Activated naive CD4-positive, alpha-beta T cell treated with anti-CD3 and anti-CD28 coated beads for 36 hours (primary cell): ENCODE measurements at places on chromosomes 5 and 9. TPM values are rescaled to one million over a fixed set of nuclear protein-coding genes. Genes with fewer than 3 reads are reported as not detected.

The SUB1 gene
- 400 TPM for total RNA-seq

DNA sequence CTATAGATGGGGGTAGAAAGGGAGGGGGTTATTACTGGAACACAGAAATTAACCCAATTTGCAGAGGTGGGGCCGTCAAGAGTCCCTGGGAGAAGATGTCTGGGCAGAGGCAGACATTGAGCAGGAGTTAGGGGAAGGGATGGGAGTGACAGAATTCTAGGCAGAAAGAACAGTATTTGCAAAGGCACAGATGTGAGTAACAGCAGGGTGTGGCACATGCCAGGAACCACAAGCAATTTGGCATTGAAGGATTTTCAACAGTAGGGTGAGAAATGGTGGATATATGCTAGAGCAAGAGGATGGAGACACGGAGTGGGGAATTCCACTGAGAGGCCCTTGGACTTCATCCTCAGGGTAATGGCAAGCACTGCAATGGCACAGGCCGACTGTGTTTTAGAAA, 71.6 kb upstream of the FRRS1L start:
- H3K36me3 ChIP-seq = no peaks in the 10 kb centered on the region
- no peak overlapping the region for H3K27ac ChIP-seq
- no peak for DNase-seq
- peaks cover 17% of the 10 kb centered on the region for H3K27me3 ChIP-seq
- H3K4me3 ChIP-seq = no peak overlapping the region
- no peaks in the 10 kb centered on the region for H3K4me1 ChIP-seq

The NRG2 gene
- total RNA-seq = not detected

GRCh38 chr5:58787987-58788386, 205.1 kb downstream of the RAB3C start:
- peaks cover 22% of the 10 kb centered on the region for H3K27me3 ChIP-seq
- no peaks in the 10 kb centered on the region for H3K4me1 ChIP-seq
- no peak for DNase-seq
- H3K27ac ChIP-seq = no peak overlapping the region
- no peak overlapping the region for H3K4me3 ChIP-seq

GRCh38 chr5:42491699-42492098, 68.5 kb downstream of the GHR start:
- no peaks in the 10 kb centered on the region for H3K4me1 ChIP-seq
- no peaks in the 10 kb centered on the region for H3K36me3 ChIP-seq
- H3K27me3 ChIP-seq = no peaks in the 10 kb centered on the region

The TBC1D9B gene
- 40.4 TPM for total RNA-seq

DNA sequence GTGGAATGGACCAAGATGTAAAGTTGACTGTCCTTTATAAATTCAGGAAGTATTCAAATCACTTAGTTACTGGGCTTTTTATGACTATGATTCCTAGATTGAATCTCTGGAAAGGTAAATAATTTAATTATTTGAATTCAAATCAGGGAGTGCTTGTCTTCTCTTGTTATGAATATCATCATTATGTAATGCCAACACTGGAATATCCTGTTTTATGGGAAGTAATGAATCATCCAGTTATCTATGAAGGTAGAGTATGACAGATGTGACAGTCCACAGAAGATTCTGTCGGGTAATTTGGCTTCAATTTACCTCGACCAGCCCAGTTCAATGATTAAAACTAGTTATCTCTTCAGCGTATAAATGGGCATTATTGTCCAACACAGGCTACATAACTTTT, 141.0 kb upstream of the NUDT12 start:
- no peaks in the 10 kb centered on the region for H3K36me3 ChIP-seq
- H3K4me1 ChIP-seq = no peaks in the 10 kb centered on the region
- no peak overlapping the region for H3K4me3 ChIP-seq
- H3K27me3 ChIP-seq = no peaks in the 10 kb centered on the region
- DNase-seq = no peak

- no peaks in the 10 kb centered on the region for H3K36me3 ChIP-seq
- no peak for DNase-seq
- H3K27me3 ChIP-seq = no peaks in the 10 kb centered on the region
- H3K27ac ChIP-seq = no peak overlapping the region
These were observed 125.9 kb downstream of the NUDT12 start for GRCh38 chr5:103436656-103437055.

DNA sequence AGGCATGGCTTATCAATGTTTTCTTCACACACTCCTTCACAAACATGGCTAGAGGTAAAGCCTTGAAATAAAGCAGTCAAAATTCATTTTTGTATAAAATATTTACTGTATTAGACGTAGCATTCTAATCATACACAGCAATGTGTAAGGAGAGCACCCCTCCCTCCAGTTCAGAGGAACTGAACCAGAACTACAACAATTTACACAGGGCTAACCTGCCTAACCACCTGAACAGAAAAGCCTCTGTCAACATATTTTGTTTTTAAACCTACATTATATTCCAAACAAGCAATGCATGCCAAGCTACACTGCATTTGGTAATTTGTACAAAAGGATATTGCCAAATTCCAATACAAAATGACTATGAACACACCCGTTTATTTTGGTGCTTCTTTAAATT, 41.6 kb downstream of the MLLT3 start:
- H3K4me1 ChIP-seq = peaks cover 69% of the 10 kb centered on the region
- H3K4me3 ChIP-seq = no peak overlapping the region
- DNase-seq = no peak
- H3K36me3 ChIP-seq = peaks cover 27% of the 10 kb centered on the region
- no peaks in the 10 kb centered on the region for H3K27me3 ChIP-seq

- peaks cover 30% of the 10 kb centered on the region for H3K4me1 ChIP-seq
- H3K27me3 ChIP-seq = no peaks in the 10 kb centered on the region
- peak; percentile 34 for DNase-seq
- peak within 1 kb of the TSS; percentile 91 for H3K27ac ChIP-seq
- no peaks in the 10 kb centered on the region for H3K36me3 ChIP-seq
- H3K4me3 ChIP-seq = peak within 1 kb of the TSS; percentile 84
These were observed at the start of gene ARSB for GRCh38 chr5:78985116-78985724. Gene ARSB, minus strand, starts transcription at chr5:78985310. Its CDS starts 62 bp downstream, at chr5:78985248.

The SPATA31D4 gene
- not detected for total RNA-seq

DNA sequence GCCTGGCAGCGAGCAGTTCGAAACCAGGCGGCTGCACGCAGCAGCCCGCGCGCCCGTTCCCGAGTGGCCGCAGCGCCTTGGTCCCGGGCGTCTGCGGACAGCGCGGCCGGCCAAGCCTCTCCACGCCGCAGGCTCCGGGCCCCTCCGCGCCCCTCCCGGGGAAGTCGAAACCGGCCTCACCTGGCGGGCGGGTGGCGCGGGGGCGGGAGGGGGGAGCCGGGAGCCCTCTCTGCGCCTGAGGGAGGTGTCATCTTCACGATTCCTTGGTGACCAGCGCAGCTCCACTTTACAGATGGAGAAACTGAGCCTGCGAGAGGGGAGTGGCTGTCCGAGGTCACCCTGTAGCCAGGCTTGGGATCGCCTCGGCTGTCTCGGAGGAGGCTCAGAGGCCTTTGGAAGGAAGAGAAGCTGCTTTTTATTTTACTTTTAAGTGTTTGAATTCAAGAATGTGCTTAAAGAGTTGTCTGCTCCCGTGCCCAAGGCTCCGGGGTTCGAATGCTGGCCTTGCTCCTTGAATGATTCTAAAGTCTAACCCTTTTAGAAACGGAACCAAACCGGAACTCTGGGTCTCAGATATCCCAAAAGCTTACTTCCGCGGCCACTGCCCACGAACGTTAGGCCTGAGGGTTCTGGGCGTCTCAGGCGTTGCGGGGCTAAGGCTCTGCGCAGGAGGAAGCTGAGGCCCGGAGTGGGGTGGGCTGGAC, 662 bp downstream of the SUSD3 start:
- no peaks in the 10 kb centered on the region for H3K27me3 ChIP-seq
- peak overlapping the region; percentile 93 for H3K4me3 ChIP-seq
- H3K4me1 ChIP-seq = peaks cover 57% of the 10 kb centered on the region
- peak overlapping the region; percentile 99 for H3K27ac ChIP-seq
- H3K36me3 ChIP-seq = peaks cover 19% of the 10 kb centered on the region

The DAB2IP gene
- total RNA-seq = not detected

- H3K36me3 ChIP-seq = no peaks in the 10 kb centered on the region
- no peak overlapping the region for H3K27ac ChIP-seq
- no peaks in the 10 kb centered on the region for H3K27me3 ChIP-seq
- no peak overlapping the region for H3K4me3 ChIP-seq
These were observed 21.6 kb upstream of the MELK start for GRCh38 chr9:36551129-36551528.

DNA sequence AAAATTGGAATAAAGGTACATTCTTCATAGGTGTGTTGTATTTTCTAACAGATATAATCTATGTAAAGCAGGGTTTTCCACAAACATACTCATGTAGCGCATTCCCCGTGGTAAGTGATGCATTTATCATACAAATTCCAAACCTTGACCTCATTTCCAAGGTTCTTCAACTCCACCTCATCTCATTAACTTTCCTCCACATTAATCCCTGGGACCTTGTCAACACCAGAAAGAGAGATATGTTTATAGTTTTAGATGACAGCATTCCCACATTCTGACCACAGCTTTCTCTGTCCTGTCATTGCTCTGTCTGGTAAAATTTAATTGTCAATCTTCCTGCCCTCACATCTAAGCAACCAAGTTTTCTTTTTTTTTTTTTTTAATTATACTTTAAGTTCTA, 415.1 kb downstream of the TMEM161B start:
- no peak for DNase-seq
- no peak overlapping the region for H3K4me3 ChIP-seq
- H3K27ac ChIP-seq = no peak overlapping the region
- no peaks in the 10 kb centered on the region for H3K4me1 ChIP-seq
- H3K36me3 ChIP-seq = no peaks in the 10 kb centered on the region
- H3K27me3 ChIP-seq = no peaks in the 10 kb centered on the region

The MED27 gene
- 31.3 TPM for total RNA-seq

GRCh38 chr5:36240779-36241630, 720 bp downstream of the NADK2 start:
- H3K4me3 ChIP-seq = peak overlapping the region; percentile 76
- DNase-seq = peak; percentile 33
- no peaks in the 10 kb centered on the region for H3K27me3 ChIP-seq
- H3K36me3 ChIP-seq = no peaks in the 10 kb centered on the region
- H3K27ac ChIP-seq = peak overlapping the region; percentile 39

DNA sequence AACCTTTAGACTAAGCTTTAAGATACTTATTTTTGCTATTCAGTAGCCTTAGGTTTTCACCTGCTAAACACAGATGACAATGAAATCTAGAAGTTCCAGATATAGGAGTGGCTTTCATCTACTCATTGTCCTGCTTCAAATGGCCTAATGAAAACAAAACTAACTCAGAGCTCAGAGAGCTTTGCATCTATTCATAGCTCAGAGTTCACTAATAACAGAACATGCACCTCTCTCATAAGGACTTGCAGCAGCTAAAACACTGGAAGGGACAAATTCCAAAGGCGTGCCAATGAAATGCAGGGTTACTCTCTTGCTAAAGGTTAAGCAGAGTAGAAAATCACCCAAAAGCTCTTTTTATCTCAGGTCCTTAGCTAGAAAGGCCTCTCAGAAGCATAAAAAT, 29.0 kb downstream of the SLC31A2 start:
- no peak for DNase-seq
- H3K4me1 ChIP-seq = no peaks in the 10 kb centered on the region
- H3K4me3 ChIP-seq = no peak overlapping the region
- no peaks in the 10 kb centered on the region for H3K27me3 ChIP-seq

The SEMA5A gene
- not detected for total RNA-seq

GRCh38 chr5:89071101-89071940, 188.3 kb upstream of the MEF2C start:
- H3K36me3 ChIP-seq = no peaks in the 10 kb centered on the region
- H3K4me3 ChIP-seq = no peak overlapping the region
- H3K27ac ChIP-seq = no peak overlapping the region

DNA sequence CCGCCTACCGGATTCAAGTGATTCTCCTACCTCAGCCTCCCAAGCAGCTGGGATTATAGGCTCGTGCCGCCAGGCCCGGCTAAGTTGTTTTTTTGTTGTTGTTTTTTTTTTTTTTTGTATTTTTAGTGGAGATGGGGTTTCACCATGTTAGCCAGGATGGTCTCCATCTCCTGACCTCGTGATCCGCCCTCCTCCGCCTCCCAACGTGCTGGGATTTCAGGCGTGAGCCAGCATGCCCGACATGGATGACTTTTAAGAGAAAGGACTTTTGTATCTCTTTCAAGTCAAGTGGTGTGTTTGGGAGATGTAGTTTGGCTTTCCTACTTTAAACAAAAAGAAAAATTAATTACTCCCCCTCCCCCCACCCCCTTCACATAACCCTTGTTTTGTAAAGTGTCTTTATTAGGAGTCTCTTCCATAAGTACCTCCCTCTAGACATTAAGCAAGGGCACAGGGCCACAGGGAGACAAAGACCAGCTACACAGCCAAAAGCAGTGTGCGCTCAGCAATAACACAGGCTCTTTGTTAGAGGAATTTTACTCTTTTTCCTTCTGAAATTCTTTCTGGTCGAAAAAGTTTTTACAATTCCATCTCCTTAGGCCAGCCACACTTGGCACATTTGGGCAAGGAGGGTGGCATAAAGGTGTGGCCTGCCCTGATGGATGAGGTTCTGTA, 31.2 kb downstream of the JAKMIP2 start:
- no peaks in the 10 kb centered on the region for H3K4me1 ChIP-seq
- DNase-seq = no peak
- no peaks in the 10 kb centered on the region for H3K36me3 ChIP-seq
- no peak overlapping the region for H3K27ac ChIP-seq

DNA sequence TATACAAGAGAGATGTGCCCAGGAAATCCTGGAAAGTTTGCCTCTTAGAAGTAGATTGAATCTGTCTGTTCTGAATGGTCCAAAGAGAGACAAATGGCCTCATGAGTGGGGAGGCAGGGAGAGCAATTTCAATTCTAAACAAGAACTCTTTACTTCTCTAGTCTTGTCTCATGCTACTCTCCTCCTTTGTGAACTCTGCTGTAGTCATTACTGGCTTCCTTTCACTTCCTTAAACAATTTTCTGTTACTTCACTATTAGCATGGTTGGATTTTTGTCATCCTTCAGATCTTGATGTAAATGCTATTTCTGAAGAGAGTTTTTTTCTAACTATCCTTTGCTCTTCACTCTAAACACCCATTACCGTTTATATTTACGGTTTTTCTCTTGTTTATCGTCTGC, 54.0 kb upstream of the GRIN3A start:
- H3K27me3 ChIP-seq = peaks cover 7% of the 10 kb centered on the region
- no peak overlapping the region for H3K27ac ChIP-seq
- no peaks in the 10 kb centered on the region for H3K4me1 ChIP-seq
- DNase-seq = no peak
- no peak overlapping the region for H3K4me3 ChIP-seq
- no peaks in the 10 kb centered on the region for H3K36me3 ChIP-seq

DNA sequence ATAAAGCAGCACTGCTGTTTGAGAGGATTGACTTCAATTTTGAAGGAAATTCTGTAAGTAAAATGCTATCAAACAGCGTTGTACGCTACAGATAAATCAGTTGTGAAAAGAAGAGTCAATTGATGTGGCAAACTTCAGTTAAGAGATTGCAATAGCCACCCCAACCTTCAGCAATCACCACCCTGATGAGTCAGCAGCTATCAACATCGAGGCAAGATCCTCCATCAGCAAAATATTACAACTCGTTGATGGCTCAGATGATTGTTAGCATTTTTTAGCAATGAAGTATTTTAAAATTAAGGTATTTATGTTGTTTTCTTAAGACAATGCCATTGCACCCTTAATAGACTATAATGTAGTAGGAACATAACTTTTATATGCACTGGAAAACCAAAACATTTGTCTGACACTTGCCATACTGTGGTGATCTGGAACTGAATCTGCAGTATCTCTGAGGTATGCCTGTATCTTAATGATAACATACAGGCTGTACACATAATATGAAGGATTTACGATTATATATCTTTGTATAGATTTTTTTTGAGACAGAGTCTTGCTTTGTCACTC, 47.5 kb downstream of the VPS13A start:
- no peak overlapping the region for H3K27ac ChIP-seq
- H3K27me3 ChIP-seq = no peaks in the 10 kb centered on the region
- no peak for DNase-seq
- peaks cover 42% of the 10 kb centered on the region for H3K36me3 ChIP-seq
- H3K4me3 ChIP-seq = no peak overlapping the region
- H3K4me1 ChIP-seq = peaks cover 3% of the 10 kb centered on the region

The EPB41L4A gene
- not detected for total RNA-seq

The SYNPO gene
- 0.14 TPM for total RNA-seq

The TMEFF1 gene
- 0.26 TPM for total RNA-seq
